ENCODE measurements at places on chromosomes 3 and 15.

- no peak for DNase-seq
Measured at GRCh38 chr3:55488398-55489055, 1.4 kb upstream of the WNT5A start.

DNA sequence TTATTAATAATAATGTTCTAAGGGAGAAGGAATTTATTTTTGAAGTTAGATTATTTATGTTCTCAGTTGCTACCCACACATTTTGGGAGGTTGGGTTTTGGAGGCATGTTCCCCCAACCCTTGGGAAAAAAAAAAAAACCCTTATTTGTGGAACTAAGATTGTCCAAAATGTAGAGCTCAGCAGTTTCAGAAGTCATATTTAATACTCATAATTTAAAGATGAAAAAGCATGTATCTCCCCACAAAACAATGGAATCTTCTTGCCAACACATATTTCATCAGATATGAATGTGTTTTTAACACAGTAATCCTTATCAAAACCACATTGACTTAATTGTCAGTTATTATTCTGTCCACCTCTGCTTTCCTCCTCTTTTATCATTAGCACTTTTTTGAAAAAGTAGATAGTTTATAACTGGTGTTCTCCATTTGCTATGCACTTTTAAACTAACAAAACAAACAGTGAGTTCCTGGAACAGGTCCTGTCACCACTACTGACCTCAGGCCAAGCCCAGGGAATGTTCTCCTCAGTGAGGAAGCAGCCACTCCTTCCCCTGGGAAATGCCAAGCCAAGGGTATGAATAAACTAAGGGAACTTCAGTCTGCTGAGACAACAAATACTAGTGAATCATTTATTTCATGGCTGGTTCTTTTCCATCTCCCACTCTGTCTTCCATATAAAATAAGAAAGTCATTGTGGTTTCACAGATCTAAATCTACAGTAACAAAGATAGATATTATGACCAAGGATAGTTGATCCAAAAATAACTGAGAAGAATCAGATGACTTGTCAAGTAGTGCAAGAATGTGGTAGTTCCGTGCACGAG is 414.4 kb upstream of the ALCAM start:
- DNase-seq: no peak

GRCh38 chr3:148718982-148719862 is 21.5 kb downstream of the AGTR1 start:
- no peak for DNase-seq

- no peak for DNase-seq
Measured at GRCh38 chr15:70212286-70212962, 114.7 kb upstream of the TLE3 start.

- no peak for DNase-seq
Measured at GRCh38 chr3:63413523-63413922, 135.4 kb downstream of the SYNPR start.

DNA sequence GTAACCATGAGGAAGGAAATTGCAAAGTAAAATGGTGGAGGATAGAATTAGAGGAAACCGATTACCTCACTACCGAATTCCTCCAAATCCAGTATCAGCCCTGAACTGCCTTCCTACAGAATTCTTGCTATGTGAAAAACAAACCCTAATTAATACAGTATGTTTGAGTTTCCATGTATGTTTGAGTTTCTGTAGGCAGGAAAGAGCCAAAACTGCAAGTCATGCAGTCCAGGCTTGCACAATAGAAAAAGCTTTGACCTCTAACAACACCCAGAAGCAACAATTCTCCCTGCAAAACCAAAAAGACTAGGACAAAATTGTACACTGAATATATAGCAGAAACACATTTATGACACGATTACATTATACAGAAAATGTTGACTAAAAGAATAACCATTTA is 614.8 kb downstream of the DIPK2A start:
- no peak for DNase-seq

DNA sequence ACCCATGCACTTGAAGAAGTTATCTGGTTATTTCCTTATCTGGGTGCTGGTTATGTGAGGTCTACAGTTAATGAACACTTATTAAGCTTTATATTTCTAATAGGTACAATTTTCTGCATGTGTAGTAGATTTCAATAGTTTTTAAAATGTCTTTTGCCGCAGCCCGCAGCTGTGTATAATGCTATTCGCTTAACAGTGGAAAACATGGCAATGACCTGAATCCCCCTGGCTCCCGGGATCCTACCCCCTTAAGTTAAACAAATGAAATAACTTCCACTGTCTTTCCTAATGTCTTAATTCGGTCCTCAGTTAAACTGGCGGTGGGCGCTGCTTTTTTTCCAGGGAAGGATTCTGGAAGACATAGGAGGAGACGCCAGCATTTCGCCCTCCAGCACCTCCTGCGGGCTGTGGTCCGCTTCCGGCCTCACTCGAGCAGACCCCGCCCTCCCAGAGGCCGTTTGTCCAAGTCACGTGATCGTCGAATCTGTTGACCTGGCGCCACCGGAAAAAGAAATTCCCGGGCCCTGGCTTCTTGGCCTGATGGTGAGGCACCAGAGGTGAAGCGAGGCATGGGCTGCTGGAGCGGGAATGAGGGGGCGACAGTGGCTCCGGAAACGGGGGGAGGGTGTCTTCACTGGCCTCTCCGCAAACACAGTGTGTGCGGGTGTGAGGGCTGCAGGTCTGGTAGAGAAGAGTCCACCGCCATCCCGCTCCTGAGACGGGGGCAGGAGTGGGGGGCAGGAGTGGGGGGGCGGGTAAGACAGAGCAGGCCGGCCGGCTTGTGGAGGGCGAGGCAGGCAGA is 45.6 kb upstream of the CSPG4 start:
- DNase-seq: no peak

- DNase-seq: no peak
Measured at GRCh38 chr15:63997715-63998442, 48.4 kb downstream of the DAPK2 start.

- DNase-seq: no peak
Measured at GRCh38 chr15:89686522-89686921, 4.0 kb downstream of the PEX11A start.

DNA sequence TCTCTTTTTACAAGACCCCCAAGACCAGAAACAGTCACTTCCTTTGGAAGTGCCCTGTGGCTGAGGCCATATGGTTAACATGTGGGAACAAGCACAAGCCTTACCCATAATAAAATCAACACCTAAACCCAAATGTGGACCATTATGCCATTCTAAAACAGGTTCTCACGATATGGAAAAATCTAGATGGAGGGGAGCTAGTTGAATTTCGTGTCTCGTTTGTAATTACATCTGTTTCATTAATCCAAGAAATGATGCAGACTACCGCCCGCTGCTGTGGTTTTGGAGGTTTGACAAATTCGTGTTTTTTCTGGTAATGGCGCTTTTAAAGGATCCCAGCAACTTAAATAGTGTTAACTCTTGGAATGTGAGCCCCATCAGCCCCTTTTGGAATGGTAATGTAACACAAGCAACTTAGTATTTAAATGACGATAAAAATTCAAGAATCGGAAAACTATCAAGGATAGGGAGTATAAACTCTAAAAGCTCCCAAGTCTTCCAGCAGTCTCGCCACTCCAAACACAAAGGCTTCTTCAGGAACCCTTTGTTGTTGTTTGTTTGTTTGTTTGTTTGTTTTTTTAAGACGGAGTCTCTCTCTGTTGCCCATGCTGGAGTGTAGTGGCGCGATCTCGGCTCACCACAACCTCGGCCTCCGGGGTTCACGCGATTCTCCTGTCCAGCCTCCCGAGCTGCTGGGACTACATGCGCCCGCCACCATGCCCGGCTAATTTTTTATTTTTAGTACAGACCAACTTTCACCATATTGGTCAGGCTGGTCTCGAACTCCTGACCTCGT is 1.1 kb downstream of the CNBP start:
- DNase-seq: no peak

DNA sequence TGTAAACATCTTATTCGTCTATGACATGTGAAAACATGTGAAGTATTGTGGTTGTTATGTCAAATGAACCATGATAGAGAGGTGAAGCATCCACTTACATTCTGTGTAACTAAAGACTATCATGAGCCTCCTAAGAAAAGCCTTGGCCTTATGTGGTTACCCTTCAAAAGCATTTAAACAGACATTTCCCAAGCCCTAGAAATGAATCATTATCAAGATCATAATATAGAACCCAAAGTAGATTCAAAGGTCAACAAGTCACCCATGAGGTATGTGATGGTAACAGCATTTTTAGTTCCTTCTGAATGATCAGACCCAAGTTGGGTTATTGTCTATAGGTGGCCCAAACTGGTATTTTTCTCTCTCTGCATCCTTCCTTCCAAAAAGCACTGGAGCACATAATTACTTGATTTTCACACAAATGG is 408.0 kb downstream of the TBL1XR1 start:
- DNase-seq: no peak

DNA sequence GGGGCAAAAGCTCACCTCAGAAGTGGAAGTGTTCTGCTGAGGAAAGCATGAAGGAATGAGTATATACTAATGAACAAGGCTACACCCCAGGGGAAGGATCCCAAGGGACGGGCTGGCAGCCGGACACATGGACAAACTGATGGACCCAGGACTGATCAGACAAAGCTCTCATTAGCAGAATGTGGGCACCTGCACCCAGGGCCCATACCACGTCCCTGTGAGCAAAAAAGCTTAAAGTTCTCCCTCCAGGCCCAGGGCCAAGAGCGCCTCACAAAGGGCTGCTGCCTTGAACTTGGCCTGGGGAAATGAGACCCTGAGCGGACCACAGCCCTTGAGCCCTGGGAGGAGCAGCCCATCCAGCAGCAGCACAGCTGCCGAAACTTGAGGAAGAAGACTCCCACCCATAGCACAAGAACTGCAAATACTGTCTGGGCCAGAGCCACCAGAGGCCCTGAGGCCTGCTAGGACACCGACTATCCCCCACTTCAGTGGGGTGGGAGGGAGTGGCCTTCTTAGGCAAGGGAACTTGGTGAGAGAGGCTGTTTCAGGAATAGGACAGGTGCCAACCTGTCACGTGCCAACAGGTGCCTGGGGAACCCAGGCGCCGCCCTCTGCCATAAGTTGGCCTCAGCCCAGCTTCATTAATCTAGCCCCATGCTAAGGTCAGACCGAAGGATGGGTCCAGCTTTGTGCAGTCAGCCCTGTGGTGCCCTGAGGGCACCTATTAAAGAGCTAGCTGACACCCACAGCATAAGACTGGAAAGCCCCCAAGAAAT is 2.3 kb upstream of the GMPPB start:
- no peak for DNase-seq

DNA sequence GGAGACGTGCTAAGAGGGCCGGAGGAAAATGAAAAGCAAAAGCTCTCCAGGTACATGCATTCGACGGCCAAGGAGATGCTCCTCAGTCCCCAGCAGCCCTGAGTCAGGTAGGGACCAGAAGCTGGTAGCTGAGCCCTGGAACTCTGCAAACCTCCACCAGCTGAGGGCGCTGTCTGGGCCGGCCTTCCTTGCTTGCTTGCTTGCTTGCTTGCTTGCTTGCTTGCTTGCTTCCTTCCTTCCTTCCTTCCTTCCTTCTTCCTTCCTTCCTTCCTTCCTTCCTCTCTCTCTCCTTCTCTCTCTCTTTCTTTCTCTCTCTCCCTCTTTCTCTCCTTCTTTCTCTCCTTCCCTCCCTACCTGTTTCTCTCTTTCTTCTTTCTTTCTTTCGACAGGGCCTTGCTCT is 94.6 kb upstream of the RASGRF1 start:
- DNase-seq: no peak

GRCh38 chr15:79756365-79756764 is 140.4 kb downstream of the MTHFS start:
- DNase-seq: no peak

GRCh38 chr3:166283840-166284239 is 446.6 kb upstream of the BCHE start:
- no peak for DNase-seq

DNA sequence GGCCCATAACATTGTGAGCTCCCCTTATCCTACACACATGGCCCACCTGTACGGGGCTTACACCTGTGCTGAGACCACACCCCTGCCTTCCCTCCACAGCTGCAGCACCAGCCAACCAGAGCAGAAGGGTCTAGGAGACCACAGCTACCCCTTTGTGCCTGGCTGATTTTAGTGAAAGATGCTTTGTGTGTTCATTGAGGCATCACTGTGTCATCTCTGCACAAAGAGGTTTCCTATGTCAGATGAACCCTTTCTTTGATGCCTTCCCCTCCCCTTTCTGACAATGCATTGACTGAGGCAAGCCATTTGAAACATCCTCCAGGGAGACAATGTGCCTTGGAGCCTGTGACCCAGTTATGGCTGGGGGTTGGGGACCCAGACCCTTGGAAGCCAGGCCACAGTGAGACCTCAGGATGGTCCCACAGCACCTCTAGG is 54.9 kb upstream of the SLC7A14 start:
- no peak for DNase-seq

DNA sequence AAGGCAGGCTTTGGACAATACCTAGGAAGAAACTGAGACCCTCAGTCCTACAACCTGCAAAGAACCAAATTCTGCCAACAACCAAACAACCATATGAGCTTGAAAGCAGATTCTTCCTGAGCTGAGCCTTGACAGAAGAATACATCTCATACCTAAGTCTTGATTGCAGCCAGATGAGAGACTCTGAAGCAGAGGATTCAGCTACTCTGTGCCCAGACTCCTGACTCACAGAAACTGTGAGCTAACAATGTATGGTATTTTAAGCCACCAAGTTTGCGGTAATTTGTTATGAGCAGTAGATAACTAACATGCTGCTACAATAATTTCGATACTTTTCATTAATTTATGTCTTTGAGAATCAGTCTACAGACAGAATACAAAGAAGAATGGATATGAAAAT is 325.1 kb upstream of the CBLB start:
- no peak for DNase-seq

DNA sequence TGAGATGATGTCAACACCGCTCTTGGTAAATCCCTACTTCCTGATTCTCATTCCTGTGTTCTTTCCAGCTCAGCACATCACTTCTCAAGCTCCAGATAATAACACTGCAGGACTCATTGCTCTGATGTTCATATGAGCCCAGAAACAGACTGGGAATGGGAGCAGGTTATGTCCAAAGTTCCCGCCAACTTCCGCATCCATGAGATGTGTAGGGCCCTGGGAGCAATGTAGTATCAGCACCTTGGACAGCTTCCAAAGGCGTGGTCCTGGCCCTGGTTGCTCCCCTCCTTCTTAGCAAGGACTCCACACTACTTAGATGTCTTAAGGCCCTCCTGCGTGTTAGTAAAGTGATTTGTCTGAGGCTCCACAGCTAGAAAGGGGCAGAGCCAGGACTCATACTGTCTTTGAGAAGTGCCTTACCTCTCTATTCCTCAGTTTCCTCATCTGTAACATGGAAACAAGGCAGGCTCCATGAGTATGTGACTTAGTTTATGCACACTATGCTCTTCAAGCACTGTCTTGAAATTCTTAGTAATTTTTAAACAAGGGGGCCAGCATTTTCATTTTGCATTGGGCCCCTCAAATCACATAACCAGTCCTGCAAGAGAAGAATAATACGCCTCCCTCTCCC is 27.9 kb upstream of the SLC6A1 start:
- DNase-seq: no peak

DNA sequence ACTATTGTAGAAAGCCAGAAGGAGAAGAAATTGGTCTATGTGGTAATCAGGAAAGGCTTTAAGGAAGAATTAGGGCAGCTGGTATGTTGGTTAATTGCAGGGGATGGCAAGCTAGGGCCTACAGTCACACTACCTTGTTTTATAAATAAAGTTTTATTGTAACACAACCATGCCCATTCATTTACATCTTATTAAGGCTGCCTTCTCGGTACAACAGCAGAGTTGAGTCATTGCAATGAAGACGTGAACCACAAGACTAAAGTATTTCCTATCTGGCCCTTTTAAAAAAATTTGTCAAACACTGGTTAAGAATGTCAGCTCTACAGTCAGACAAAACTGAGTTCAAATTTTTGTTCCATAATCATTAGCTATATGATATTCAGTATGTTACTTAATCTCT is 8.3 kb downstream of the SERPINI1 start:
- no peak for DNase-seq
